ENCODE measurements at places on chromosomes 6 and 20.

- no peak for DNase-seq
Observed at GRCh38 chr6:133956416-133957049, 3.5 kb downstream of the TBPL1 start.

DNA sequence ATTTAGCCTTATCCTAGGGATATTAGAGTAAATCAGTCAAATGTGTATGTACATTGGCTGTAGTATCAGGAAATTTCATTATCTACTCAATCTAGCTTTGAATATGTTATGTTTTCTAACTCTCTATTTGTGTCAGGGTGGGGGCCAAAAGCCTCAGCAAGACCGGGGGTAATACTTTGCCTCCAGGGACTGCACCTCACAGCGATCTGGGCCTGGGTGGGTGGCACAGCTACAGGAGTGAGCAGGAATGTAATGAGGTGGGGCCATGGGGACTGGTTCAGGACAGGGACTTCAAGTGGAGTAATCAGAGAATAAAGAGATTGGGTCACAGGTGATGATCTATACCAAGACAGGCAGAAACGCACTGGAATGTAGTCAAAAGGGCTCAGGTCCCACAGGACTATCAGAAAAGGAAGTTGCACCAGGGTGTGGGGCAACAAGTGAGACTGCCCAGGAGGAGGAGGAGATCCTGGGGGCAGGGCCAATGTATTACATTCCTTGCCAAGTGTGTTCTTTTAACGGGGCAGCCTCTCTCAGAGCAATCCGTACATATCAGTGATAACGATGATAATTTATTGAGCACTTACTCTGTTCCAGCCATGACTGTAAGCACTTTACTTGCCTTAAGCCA, 54.0 kb downstream of the PIGU start:
- peak; percentile 21 for DNase-seq

- DNase-seq: no peak
Observed at GRCh38 chr6:127992144-127992543, 91.3 kb upstream of the THEMIS start.

- DNase-seq: peak; percentile 80
Observed at GRCh38 chr6:35139924-35140638, 1.1 kb downstream of the TCP11 start.

GRCh38 chr20:41161886-41162285, 24.5 kb downstream of the PLCG1 start:
- no peak for DNase-seq

- no peak for DNase-seq
Observed at GRCh38 chr20:56454754-56455153, 13.7 kb upstream of the RTF2 start.

- no peak for DNase-seq
Observed at GRCh38 chr20:56395166-56395565, 2.7 kb downstream of the CSTF1 start.

GRCh38 chr6:40937491-40937890, 101.5 kb downstream of the UNC5CL start:
- DNase-seq: no peak

DNA sequence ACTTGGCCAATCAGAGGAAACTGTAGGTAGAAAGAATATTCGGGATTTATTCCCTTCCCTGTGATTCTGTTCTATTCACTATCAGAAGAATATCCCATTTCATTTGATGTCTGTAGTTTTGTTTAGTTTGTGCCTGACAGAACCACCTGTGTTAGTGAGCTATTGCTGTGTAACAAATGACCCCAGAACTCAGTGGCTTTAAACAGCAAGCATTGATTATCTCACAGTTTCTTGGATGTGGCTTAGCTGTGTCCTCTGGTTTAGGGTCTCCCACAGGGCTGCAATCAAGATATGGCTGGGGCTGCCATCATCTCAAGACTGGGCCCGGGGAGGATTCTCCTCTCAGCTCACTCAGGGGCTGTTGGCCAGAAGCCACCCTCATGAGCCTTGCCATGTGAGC, 143.7 kb downstream of the ZDHHC14 start:
- no peak for DNase-seq

- DNase-seq: no peak
Observed at GRCh38 chr6:73058736-73059135, 166.6 kb downstream of the KHDC1L start.

- DNase-seq: no peak
Observed at GRCh38 chr6:11766589-11767450, 11.8 kb downstream of the ADTRP start.

- no peak for DNase-seq
Observed at GRCh38 chr6:95530176-95530819, 47.0 kb upstream of the MANEA start.

- peak; percentile 31 for DNase-seq
Observed at GRCh38 chr6:169659820-169660610, 41.8 kb downstream of the WDR27 start.

GRCh38 chr6:157024745-157025144, 247.6 kb downstream of the ARID1B start:
- no peak for DNase-seq

GRCh38 chr20:8389381-8390036, 257.4 kb downstream of the PLCB1 start:
- no peak for DNase-seq

- DNase-seq: no peak
Observed at GRCh38 chr6:35561113-35561512, 48.4 kb upstream of the TULP1 start.

- no peak for DNase-seq
Observed at GRCh38 chr6:165644586-165645266, 18.3 kb downstream of the PDE10A start.

DNA sequence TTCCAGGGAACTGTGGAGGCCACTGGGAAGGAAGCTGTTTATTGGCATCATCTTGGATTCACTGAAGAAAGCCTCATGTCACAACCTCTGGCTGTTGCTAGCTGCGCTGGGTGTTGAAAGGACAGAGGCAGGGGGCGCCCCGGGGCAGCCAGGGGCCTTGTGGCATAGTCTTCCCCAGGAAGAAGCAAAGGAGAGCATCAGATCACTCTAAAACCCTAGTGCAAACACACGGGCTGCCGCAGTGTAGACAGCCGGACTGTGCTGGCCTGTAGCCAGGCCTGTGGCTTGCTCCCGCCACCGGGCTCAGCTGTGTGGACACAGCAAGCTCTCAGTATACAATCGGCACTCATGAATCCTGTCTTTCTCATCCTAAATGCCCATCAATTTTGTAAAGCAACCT, 23.8 kb upstream of the SMOC2 start:
- DNase-seq: peak; percentile 78

- DNase-seq: no peak
Observed at GRCh38 chr6:24441599-24441904, 38.8 kb downstream of the MRS2 start.

DNA sequence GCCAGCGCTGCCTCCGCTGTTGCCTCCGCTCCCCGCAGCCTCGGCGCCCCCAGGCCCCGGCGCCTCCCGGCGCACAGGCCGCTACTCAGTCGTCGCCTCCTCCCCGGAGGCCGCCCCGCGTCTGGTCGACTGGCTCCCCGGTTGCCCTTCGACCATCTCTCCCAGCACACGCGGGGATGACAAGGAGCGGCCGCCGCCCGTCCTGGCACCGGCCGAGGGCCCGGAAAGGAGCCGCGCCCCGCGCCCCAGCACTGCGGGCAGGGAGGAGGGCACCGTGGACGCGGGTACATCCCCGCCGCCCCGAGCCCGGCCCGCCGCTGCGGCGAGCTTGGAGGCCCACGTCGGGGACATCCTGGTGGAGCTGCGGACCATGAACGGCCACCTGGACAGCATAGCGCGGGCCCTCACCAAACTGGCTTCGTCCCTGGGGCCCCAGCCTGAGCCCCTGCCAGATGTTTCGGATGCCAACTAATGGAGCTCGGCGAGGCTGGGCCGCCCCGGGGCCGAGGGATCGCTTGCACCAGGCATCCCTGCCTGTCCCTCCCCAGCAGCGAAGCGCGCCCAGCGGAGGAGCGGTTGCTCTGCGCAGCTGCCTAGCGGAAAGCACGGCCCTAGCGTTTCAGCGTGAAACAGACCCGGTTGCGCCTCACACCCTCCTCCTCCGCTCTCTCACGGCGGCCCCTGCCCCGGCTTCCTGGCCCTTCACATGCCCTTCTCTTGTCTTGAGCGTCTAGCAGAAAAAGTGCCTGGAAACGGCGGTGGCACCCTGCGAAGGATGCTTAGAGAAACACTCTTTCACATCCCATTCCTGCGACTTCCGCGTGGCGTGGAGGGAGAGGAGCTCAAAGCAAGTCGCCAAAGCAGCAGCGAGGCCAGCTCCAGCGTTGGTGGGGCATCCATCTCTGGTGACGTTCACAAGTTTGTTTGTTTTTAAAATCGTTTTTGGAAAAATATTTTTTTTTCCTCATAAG, 285.8 kb upstream of the SUPT3H start:
- peak; percentile 87 for DNase-seq

- DNase-seq: no peak
Observed at GRCh38 chr6:33430334-33430733, 10.5 kb downstream of the SYNGAP1 start.

DNA sequence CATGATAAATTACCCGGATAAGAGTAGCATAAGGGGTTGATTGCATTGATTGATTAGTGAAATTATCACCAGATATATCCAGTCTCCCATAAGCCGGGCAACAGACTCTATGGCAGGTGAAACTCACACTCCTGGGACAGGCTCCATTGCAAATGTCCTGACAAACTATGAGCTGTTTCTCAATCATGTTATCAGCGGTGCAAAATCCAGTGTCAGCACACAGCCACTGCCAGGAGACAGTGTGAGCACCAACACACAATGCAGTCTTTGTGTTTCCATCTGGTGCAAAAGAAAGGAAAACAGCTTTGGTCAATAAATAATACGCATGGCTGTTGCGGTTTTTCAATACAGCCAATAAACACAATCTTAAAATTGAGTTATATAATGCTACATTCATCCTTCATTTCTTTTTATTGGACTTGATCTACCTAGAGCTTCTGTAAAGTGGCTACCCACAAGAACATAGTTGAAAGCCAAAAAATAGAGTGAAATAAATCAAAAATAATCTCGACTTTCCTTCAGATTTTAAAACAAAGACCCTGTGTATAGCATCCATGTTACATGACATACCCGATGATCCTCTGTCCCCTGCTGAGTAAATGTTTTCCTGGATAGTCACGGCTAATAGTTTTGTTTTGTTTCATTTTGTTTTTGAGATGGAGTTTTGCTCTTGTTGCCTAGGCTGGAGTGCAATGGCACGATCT, 64.3 kb upstream of the AFDN start:
- DNase-seq: peak; percentile 11

GRCh38 chr6:47034926-47035325, 7.2 kb downstream of the ADGRF1 start:
- DNase-seq: no peak

DNA sequence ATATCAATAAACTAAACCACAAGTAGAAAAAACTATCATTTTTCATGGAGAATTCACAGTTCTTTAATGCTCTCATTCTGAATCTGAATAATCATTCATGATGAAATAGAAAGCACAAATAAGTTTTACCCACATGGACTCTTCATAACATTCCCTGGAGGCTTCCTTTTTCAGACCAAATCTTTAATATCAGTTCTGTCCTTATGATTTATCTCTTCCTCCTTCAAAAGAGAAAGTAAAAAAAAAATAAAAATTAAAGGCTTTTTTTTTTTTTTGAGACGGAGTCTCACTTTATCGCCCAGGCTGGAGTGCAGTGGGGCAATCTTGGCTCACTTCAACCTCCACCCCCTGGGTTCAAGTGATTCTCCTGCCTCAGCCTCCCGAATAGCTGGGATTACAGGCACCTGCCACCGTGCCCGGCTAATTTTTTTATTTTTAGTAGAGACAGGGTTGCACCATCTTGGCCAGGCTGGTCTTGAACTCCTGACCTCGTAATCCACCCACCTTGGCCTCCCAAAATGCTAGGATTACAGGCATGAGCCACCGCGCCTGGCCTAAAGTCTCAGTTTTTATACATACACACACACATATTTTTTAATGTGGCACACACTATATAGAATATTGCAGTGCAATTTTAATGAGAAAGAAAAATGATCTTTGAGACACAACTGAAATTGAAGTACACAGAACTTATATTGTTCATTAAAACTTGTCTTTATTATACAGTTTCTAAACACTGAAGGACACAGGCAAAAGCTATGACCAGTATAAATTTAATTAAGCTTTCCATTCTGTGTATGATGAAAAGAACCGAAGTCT, 31.9 kb upstream of the ZNF217 start:
- DNase-seq: no peak

- DNase-seq: no peak
Observed at GRCh38 chr6:54877713-54878317, 31.2 kb downstream of the FAM83B start.

DNA sequence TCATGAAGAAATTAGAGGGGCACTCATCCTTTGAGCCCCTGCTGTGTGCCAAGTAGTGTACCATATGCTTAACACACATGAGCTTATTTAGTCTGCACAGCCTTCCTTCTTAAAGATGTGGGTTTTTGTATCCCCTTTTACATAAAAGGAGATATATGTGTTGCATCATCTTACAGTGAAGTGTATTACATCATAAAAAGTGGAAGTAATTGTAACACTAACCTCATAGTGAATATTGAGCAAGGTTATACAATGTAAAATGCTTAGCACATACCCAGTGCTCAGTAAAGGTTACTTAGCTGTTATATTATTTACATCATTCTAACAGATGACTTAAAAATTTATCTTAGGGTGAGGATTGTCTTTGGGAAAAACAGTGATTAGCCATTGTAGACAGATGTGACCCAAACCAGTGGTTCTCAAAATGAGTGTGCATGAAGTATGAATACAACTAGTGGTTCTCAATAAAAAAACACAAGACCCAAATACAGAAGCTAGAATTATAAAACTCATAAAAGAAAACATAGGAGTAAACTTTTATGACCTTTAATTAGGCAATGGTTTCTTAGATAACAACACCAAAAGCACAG, 3.8 kb upstream of the PIGU start:
- no peak for DNase-seq

DNA sequence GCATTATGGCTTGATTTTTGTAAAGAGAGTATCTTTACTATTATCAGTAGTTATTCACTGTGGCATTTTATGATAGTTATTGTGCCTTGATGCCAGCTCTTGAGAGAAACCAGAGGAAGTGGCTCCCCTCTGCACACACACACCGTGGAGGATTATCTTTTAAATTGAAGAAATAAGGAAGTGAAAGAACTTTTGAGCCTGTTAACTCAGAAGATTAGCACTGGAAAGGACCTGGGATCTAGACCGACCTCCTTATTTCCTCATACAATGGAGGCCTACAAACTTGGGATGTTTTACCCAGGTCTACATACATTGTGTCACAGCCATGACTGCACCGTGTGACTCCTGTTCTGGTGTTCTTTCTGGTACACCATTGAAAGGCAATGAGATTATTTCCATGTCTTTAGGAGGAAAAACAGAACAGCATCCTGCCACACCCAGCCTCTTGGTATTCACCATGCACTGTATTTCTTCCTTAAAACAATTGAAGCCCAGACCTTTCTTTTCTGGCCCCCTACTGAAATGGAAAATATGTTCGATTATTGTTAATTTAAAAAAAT, 40.6 kb downstream of the HECA start:
- DNase-seq: no peak

GRCh38 chr20:47688385-47689381, 96.6 kb downstream of the SULF2 start:
- DNase-seq: peak; percentile 76

DNA sequence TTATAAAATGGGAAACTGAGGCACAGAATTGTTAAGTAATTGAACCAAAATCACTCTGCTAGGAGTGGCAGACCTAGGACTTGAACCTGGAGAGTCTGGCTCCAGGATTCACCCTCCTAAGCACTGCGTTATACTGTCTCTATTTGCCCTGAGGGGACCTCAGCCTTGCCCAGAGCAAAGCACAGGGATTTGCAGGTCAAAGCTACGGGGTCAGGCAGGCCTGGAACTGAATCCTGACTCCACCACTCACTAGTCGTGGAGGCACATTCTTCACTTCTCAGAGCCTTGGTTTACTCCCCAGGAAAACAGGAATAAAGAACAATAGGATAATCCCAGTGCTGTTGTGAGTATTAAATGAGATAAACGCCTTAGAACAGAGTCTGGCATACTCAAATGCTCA, 19.4 kb downstream of the KCNK15 start:
- no peak for DNase-seq
